ENCODE measurements at places on chromosomes 1 and 21.

DNA sequence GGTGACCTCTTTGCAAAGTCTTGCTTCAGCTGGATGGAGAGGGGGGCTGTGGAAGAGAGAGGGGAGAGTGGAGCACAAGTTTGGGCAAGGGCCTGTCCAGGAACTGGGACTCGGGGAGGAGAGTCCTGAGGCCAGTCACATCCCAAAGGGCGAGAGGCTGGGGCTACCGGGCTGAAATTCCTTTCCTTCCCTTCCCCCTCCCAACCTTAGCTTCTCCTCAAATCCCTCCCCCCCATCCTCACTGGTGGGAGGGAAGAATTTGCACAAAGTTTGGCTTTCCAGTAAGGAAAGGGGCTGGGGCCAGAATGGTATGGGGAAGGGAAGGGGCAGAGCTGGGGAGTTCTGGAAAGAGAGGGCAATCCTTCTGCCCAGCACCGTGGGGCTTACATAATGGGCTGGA lies 854 bp downstream of the CNTN2 start:
- DNase-seq = no peak

- DNase-seq = no peak
Measured at GRCh38 chr21:38267991-38268863, 11.4 kb downstream of the KCNJ15 start.

DNA sequence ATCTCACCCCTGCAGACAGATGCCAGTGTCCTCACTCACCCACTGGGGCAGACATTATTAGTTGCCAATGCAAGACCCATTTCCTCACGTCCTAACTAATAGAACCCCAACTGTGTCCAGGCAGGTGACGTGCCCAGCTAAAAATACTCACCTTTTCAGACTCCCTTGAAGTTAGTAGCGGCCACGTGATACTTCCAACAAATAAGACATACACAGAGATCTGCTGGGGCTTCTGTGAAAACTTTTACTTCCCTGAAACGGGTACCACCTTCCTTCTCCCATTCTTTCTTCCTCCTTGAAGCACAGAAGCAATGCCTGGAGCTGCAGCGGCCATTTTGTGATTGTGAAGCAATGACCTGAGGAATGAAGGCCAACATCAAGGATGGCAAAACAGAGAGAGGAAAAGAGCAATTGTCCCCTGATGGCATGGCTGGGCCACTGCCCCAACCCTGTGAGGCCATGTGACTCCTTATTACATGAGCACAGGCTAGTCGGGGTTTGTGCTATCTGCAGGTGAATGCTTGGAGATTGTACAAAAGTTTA lies 74.4 kb upstream of the TMPRSS2 start:
- no peak for DNase-seq

DNA sequence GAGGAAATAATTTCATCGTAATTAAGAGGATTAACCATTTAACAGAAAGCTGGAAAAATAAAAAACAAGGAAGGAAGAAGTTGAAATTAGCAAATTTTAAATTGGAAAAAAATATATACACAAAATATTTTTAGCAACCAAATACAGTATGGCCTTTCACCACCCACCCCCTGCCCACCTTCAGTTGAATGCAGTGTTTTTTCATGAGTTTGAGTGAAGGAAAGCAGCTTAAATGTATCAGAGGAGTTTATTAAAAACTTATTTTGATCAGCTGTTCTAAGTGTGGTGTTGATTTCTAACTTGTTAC lies 249.2 kb downstream of the DNM3 start:
- DNase-seq = no peak

- DNase-seq = no peak
Measured at GRCh38 chr1:168195199-168196135, 16.7 kb downstream of the TIPRL start.

DNA sequence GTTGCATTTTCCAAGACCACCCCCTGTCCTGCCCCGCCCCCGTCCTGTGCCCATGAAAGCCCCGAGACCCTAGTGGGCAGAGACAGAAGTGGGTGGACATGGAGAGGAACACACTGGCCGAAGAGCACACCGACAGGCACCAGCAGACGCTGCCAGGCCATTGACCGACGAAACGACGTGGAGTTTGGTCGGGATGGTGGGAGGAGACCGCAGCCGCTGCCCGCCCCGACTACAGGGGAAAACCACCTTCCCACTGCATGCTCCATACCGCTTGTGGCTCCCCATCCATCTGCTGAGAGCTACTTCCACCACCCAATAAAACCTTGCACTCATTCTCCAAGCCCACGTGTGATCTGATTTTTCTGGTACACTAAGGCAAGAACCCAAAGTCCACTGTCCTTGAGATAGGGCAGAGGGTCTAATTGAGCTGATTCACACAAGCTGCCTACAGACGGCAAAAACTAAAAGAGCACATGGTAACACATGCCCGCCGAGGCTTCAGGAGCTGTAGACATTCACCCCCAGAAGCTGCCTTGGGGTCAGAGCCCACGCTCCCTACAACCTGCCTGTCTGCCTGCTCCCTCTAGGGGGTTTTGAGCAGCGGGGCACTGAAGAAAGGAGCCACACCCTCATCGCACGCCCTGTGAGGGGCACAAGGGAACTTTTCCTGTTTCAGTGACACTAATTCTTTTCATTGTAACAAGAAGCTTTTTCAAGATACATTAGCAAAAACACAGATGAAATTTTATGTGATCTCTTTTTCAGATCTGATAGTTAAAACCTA lies 81.2 kb upstream of the RAB3GAP2 start:
- no peak for DNase-seq

GRCh38 chr1:16249596-16250241 lies 12.7 kb upstream of the CPLANE2 start:
- no peak for DNase-seq

DNA sequence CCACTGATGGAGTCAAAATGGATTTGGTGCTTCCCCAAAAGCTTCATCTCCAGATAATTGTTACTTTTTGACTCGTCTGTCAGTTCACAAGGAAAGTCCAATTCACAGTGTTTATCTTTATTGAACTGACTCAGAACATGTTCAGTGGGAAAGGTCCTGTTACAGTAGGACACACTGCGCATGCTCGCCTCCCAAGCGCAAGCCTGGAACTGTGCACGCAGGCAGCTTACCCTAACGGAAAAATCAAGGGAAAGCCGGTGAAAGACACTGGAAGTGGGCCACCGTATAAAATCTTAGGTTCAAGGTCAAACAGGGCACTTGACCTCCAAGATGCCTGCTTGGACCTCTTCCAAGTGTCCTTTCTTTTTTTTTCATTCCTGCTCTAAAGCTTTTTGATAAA lies 174.6 kb downstream of the USP25 start:
- DNase-seq = no peak

- DNase-seq = no peak
Measured at GRCh38 chr1:3702528-3702927, 49.7 kb upstream of the CCDC27 start.

DNA sequence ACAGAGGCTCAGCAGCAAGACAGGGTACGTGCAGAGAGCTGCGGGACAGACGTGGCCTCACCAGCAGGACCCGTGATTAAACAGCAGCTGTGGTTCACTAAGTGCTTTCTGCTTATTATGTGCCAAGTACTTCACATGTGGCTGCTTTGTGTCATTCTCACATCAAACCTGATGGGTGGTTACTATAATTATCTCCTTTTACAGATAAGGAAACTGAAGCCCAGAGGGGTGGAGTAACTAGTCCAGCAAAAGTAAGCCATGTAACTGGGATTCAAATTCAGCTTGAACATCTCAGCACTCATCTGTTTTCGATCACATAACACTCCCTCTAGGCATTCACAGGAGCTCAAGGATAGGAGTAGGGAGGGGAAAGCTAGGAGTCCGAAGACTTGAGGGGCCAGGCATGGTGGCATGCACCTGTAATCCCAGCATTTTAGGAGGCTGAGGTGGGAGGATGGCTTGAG lies 50.8 kb upstream of the CLIC4 start:
- DNase-seq = no peak

DNA sequence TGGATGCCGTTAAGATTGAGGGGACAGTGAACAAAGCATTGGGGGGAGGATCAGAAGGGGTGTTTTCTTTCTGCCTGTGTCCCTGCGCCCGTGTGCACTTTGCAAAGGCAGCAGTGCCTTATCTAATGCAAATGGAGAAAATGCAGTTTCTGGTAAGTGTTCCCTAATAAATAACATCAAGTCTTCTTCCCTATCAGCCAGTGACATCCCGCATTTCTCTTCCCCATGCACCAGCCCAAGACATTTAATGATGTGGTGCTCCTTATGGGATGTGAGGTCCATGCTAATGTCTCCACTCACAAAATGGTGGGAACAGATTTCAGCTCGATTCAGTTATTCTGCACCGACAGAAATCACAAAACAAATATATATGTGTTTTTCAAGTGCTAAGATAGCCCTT lies 111.8 kb downstream of the PBX1 start:
- no peak for DNase-seq

DNA sequence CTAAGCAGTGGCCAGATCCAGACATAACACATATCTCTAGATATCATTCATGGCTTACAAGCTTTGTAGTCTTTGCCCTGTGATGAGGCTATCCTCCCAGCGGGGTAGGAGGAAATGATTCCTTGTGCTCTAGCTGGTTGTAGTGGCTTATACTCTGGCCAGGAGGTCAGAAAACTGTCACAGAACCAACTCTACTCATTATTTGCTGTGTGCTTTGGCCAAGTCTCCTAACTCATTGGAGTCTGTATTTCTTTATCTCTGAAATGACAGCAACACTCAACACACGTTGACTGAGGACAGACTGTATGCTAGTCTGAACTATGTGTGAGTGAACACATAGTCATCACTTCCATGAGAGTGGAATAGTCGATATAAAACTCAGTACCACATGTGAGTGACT lies 116.7 kb upstream of the F3 start:
- DNase-seq = no peak

GRCh38 chr21:32562915-32563314 lies 22.4 kb downstream of the TCP10L start:
- no peak for DNase-seq

DNA sequence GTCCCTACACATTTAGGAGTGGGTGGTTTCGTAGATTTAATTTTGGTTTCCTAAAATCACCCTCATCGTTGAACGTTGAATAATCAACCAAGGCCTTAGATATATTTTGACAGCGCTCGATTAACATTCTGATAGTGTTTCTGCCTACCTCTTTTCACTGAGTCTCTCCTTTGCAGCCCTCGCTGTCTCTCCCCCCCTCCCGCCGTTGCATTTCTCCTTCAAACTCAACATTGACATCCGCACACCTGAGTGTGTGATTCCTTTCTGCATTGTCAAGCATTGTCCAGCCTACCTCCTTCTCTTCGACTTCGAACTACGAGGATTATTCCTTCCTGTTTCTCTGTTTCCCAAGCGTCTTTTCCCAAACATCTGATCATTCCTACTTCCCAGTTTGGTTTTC lies 1.8 kb upstream of the ADAMTS1 start:
- DNase-seq = no peak

DNA sequence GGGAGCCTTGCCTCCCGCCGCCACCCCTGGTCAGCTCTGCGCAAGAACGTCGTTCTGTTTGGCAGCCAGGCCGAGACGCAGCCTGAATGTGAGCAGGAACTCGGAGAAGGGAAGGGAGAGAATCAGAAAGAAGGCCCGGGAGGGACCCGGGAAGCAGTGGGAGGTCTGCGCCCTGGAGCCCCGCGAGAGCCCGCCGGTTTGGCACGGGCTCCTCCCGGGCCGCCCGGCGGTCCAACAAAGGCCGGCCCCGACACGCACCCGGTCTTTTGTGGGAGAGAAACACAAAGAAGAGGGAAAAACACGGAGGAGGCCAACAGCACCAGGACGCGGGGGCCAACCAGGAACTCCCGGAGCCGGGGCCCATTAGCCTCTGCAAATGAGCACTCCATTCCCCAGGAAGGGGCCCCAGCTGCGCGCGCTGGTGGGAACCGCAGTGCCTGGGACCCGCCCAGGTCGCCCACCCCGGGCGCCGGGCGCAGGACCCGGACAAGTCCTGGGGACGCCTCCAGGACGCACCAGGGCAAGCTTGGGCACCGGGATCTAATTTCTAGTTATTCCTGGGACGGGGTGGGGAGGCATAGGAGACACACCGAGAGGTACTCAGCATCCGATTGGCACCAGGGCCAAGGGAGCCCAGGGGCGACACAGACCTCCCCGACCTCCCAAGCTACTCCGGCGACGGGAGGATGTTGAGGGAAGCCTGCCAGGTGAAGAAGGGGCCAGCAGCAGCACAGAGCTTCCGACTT lies 2.7 kb upstream of the OLIG2 start:
- no peak for DNase-seq

DNA sequence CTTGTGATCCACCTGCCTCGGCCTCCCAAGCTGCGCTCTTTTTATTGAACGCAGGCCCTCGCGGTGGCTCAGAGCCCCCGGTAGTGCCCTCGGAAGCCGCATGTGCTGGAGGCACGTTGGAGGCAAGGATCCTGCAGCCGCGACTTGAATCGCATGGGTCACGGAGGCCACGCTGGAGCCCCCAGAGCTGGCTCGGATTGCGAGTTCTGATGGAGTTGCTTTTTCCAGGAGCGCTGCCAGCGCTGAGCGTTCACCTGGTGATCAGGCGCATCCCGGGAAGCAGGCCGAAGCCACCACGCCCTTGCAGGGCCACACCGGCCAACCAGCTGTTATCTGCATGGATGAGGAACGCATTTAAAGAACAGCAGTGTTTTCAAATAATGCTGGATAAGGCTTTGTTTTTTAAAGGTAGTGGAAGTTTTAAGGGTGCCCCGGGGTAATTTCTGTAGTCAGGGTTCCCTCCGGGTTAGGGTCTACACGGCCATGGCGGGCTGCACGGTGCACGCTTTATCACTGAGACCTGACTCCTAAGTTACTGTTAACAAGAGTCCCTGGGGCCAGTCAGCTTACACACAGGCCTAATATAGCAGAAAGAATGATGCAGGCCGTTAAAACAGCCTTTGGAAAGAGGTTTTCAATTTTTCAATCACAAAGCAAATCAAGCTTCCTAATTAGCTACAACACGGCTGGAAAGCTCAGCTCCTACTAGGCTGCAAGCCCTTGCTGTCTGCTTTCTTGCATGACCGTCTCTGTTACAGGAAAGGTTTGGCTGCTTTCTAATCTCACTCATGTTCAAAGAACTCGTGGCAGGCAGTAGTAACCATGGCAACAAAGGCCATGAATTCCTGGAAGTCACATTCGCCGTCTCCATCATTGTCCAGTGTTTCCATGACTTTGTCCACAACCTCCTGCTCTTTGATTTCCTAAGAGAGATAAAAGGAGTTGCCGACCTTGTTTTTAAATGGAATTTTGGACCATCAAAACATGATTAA lies 6.0 kb downstream of the S100B start:
- DNase-seq = no peak
